ENCODE measurements at places on chromosomes 6 and 20.
A peak's percentile ranks its signal among the peaks of the same experiment; 100 is the strongest.

GRCh38 chr20:13113731-13114130 lies 105.0 kb downstream of the SPTLC3 start:
- no peak for DNase-seq

- DNase-seq: no peak
Measured at GRCh38 chr6:7590918-7591302, 912 bp downstream of the SNRNP48 start.

GRCh38 chr6:54618572-54618971 lies 228.0 kb upstream of the FAM83B start:
- DNase-seq: no peak

DNA sequence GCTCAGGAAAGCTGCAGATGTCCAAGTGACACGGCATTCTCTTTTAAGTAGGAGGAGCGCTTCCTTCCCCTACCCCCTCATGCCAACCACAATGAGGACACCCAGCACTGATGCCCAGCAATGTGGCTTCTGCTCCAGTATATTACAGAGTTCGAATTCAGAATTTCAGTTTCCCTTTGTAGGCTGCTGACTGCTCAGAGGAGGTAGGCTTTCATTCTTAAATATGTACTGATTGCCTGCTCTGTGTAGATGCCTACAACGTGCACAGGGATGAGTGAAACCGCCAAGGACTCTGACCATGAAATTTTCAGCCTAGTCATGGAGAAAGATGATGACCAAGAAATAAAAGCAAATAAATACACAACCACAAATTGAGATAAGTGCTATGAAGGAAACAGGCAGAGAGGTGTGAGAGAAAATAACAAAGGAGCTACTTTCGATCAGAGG lies 50.9 kb upstream of the TNFAIP3 start:
- DNase-seq: no peak

- DNase-seq: no peak
Measured at GRCh38 chr6:149268768-149269167, 48.7 kb upstream of the TAB2 start.

DNA sequence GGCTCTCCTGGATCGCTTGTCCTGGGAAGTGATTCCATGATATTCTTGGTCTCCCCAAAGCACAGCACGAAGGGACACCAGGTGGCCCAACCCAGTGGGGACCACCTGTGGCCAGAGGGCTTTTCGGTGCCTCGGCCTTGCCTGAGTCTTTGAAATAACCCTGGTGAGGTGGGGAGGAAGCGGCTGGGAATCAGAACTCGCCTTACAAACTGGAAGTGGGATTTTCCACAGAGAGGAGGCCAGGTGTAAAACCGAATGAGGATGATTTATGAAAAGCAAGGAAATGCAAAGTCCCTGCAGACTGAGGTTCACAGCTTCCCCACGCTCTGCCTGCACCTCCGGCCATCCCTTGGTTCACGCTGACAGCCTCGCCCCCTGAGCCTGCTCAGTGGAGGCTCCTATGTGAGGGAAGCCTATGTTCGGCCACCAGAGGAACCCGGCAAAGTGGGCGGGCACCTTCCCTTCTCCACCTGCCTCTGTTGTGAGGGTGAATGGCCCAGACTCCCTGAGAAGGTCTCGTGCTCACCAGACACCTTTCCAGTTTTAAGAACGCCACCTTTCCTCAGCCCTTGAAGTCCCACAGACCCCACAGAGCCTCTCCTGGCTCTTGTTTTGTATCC lies 133.8 kb upstream of the CST7 start:
- no peak for DNase-seq

- DNase-seq: no peak
Measured at GRCh38 chr6:44624936-44625573, 237.5 kb downstream of the CDC5L start.

- no peak for DNase-seq
Measured at GRCh38 chr6:146161664-146162063, 132.8 kb downstream of the GRM1 start.

- DNase-seq: no peak
Measured at GRCh38 chr6:44024574-44025219, 102.6 kb downstream of the MRPL14 start.

GRCh38 chr6:170132011-170132521 lies 158.8 kb downstream of the DLL1 start:
- no peak for DNase-seq

DNA sequence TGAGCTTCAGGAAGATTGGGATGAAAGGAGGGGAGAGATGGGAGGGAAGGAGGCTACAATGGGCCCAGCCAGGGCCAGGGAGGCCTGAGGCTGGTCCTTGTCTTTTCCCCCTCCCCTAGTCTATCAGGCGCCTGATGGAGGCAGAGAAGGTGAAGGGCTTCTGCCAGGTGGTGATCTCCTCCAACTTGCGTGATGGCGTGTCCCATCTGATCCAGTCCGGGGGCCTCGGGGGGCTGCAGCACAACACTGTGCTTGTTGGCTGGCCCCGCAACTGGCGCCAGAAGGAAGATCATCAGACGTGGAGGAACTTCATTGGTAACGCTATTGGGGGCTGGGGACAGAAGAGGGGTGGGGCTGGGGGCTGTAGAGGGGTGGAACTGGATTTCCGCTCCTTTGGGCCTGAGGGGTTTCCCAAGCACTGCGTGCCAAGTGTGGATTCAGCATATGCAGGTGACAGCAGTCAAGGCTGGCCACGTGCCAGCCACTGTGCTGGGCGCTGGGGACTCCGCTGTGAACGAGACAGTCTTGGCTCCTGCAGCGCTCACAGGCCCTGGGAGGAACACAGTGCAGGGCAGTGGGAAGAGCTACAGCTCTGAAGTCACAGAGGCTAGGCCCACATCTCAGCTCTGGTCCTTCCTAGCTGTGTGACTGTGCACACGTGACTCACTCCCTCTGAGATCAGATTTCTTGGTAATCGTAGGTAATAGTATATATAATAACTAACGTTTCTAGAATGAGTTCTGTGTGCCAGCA lies 22.7 kb downstream of the SLC12A5 start:
- peak; percentile 38 for DNase-seq

DNA sequence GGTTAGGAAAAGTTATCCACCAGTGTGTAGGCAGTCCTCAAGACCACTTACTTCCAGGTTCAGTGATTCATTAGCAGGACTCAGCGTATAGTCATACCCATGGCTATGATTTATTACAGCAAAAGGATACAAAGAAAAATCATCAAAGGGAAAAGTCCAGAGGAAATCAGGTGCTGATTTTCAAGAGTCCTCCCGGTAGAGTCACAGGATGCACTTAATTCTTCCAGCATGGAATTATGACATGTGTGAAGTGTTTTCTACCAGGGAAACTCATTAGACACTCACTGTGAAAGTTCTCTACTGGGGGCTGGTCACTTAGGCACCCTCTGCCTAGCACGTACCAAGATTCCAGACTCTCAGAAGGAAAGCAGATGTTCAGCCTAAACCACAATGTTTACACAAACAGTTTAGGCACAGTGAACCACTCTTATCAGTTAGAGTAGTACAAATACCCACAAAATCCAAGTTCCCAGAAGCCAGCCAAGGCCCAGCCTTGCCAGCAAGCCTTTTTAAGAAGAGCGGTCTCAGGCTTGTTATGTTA lies 10.2 kb downstream of the WFDC3 start:
- no peak for DNase-seq

- no peak for DNase-seq
Measured at GRCh38 chr6:46438245-46438644, 53.0 kb downstream of the RCAN2 start.

- no peak for DNase-seq
Measured at GRCh38 chr6:114267897-114268296, 74.9 kb downstream of the HS3ST5 start.

- no peak for DNase-seq
Measured at GRCh38 chr6:137033828-137034227, 10.9 kb downstream of the IL20RA start.
